Endodermal cell (in vitro differentiated cells): ENCODE measurements at places on chromosomes 2 and 18.

- H3K27me3 ChIP-seq: no peaks in the 10 kb centered on the region
- DNase-seq: no peak
- H3K4me3 ChIP-seq: no peak overlapping the region
- H3K27ac ChIP-seq: no peak overlapping the region
- H3K4me1 ChIP-seq: no peaks in the 10 kb centered on the region
Observed at GRCh38 chr18:21184396-21184996, 57.5 kb upstream of the GREB1L start.

DNA sequence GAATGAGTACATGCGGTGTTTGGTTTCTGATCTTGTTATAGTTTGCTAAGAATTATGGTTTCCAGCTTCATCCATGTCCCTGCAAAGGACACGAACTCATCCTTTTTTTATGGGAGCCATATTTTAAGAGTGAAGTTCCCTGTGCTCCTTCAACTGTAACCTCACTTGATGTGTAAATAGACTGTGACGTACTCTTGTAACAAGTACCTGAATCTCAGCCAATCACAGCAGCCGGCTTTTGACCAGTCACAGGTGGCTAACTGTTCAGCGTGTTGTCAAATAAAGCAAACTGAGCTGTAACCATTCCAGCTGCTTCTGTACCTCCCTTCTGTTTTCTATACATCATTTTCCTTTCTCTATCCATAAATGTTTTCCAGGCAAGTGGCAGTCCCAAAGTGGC is 774.3 kb upstream of the HS6ST1 start:
- no peak overlapping the region for H3K27ac ChIP-seq
- H3K27me3 ChIP-seq: no peaks in the 10 kb centered on the region
- no peak for DNase-seq
- H3K4me3 ChIP-seq: no peak overlapping the region
- H3K36me3 ChIP-seq: no peaks in the 10 kb centered on the region

DNA sequence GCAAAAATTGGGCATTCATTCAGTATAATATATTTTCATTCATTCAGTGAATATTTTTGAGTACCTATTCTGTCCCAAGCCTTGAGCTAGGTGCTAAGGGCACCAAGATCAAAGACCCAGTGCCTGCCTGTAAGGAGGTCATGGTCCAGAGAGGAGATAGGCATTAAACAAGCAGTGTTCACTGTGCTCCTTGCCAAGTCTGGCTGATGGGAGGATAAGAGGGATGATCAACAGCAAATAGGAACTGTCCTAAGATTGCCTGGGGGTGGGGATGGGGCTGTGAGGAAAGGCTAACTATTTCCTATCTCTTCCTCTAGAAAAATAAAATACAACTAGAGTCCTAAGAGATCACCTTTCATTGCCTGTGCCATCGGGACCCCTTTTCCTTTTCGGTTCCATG is 60.4 kb downstream of the SETBP1 start:
- H3K27ac ChIP-seq: no peak overlapping the region
- DNase-seq: no peak
- no peak overlapping the region for H3K4me3 ChIP-seq
- H3K27me3 ChIP-seq: no peaks in the 10 kb centered on the region
- peaks cover 7% of the 10 kb centered on the region for H3K4me1 ChIP-seq

DNA sequence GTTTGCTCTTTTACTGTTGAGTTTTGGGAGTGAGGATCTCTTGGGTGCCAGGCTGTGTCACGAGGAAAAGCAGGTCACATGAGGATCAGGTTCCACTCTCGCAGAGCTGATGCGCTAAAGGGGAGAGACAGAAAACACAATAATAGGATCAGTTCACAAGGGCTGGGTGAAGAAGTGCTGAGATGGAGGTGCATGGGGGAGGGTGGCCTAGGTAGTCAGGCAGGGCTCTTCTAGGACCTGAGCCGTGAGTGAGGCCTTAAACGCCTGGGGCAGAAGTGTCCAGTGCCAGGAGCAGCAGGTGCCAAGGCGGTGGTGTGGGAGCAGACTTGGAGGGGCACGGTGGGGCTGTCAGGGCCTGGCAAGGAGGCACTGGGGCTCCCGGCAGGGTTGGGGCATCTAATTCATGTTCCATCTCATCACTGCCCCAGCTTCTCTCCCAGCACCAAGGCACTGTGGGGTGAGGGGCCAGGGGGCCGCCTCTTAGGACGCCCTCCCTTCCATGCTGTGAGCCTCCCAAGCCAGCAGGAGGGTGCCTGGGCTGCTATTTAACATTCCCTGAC is 9.3 kb downstream of the KCNIP3 start:
- H3K27me3 ChIP-seq: no peaks in the 10 kb centered on the region
- no peaks in the 10 kb centered on the region for H3K4me1 ChIP-seq
- DNase-seq: no peak
- no peak overlapping the region for H3K4me3 ChIP-seq
- H3K27ac ChIP-seq: no peak overlapping the region

DNA sequence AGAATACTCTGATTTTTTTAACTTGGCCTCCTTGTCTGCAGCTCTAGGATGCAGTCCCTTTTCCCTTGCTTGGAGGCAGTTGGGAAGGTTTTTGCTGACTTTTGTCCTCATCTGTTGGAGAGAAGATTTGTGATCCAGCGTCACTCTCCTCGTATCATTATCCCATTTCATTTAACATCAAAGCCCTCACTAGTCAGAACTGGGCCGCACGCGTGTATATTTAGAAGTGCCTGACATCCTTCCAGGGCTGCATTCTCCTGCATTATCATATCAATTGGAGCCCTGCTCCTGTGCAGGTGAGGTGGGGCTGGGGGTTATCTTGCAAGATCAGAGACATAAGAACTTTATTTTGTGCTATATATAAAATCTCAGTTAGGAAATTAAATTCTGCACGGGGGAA is 435.1 kb upstream of the HS6ST1 start:
- no peaks in the 10 kb centered on the region for H3K4me1 ChIP-seq
- H3K27me3 ChIP-seq: no peaks in the 10 kb centered on the region
- DNase-seq: no peak
- H3K27ac ChIP-seq: no peak overlapping the region
- H3K4me3 ChIP-seq: no peak overlapping the region

DNA sequence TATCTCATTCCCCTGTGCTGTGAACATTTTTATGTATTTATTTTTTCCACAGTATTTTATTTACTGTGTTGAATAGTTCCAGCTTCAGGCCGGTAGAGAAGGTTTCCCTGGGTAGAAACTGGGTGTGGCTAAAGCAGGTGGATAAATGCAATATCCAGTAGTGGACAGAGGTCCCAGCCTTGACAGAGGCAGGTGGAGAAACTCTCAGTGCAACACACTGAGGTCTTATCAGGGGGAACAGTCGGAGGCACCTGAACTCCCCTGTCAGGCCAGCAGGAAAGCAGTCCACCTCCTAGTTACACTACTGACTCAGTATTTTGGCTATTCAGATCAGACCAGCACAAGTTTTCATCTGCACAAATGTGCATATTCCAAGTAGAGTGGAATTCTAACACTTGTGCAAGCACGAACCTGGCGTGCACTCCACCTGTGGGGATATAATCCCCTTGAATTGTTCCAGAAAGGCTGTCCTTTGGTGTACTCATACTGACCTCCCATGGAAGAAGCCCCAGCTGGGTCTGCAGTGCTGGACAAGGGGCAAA is 103.3 kb downstream of the GULP1 start:
- no peak for DNase-seq
- no peak overlapping the region for H3K27ac ChIP-seq
- no peaks in the 10 kb centered on the region for H3K36me3 ChIP-seq
- H3K4me3 ChIP-seq: no peak overlapping the region
- H3K27me3 ChIP-seq: no peaks in the 10 kb centered on the region

- peaks cover 7% of the 10 kb centered on the region for H3K4me1 ChIP-seq
- H3K27me3 ChIP-seq: no peaks in the 10 kb centered on the region
- DNase-seq: no peak
- H3K4me3 ChIP-seq: no peak overlapping the region
Observed at GRCh38 chr2:239880396-239880795, 144.7 kb downstream of the NDUFA10 start.

DNA sequence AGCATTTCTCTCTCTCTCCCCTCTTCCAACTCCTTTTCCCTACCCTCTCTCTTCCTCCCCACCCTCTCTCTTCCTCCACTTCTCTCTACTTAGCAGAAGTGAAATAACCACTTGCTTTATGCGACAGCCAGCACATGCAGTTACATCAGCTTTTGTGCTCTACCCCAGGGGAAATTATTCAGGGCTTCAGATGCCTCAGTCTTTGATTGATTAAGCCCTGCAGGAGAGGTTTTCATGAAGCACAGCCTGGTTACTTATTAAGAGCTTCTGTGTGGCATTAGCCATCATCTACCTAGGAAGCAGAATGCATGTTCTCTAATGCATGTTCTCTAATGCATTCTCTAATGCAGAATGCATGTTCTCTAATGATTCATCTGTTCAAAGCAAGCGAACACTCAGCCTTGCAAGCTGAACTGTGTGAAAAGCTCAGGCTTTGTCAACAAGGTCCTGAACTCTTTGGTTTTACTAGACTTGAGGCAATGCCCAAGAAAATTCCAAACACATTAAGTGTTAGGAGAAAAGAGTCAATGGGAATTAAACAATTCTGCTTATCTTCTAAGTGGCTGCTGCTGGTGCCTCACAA is 56.1 kb downstream of the LHCGR start:
- H3K27me3 ChIP-seq: no peaks in the 10 kb centered on the region
- no peak for DNase-seq
- H3K36me3 ChIP-seq: no peaks in the 10 kb centered on the region
- peak overlapping the region; percentile 86 for H3K27ac ChIP-seq

GRCh38 chr2:36584148-36584794 is 13.7 kb downstream of the FEZ2 start:
- H3K4me3 ChIP-seq: no peak overlapping the region
- H3K36me3 ChIP-seq: peaks cover 80% of the 10 kb centered on the region
- no peak for DNase-seq
- no peaks in the 10 kb centered on the region for H3K4me1 ChIP-seq
- H3K27me3 ChIP-seq: no peaks in the 10 kb centered on the region

- DNase-seq: no peak
- no peaks in the 10 kb centered on the region for H3K36me3 ChIP-seq
- H3K4me1 ChIP-seq: no peaks in the 10 kb centered on the region
- no peaks in the 10 kb centered on the region for H3K27me3 ChIP-seq
- H3K27ac ChIP-seq: no peak overlapping the region
- no peak overlapping the region for H3K4me3 ChIP-seq
Observed at GRCh38 chr2:222952204-222952603, 91.4 kb downstream of the ACSL3 start.

GRCh38 chr2:240507778-240508251 is 50.0 kb downstream of the ANKMY1 start:
- H3K27me3 ChIP-seq: no peaks in the 10 kb centered on the region
- DNase-seq: peak; percentile 14
- no peak overlapping the region for H3K27ac ChIP-seq
- H3K4me3 ChIP-seq: no peak overlapping the region

GRCh38 chr2:130378206-130378897 is 22.5 kb downstream of the PTPN18 start:
- no peak overlapping the region for H3K27ac ChIP-seq
- H3K27me3 ChIP-seq: no peaks in the 10 kb centered on the region
- no peak for DNase-seq
- H3K36me3 ChIP-seq: no peaks in the 10 kb centered on the region
- no peak overlapping the region for H3K4me3 ChIP-seq
- H3K4me1 ChIP-seq: peaks cover 8% of the 10 kb centered on the region
